H4 (cell line): ENCODE measurements at places on chromosomes 6 and 20. TPM values are rescaled to one million over a fixed set of nuclear protein-coding genes. Genes with fewer than 3 reads are reported as not detected.

The RAB5IF gene
- total RNA-seq = 215 and 237 TPM in 2 replicates

The TNXB gene
- total RNA-seq = 0.06 and 0.29 TPM in 2 replicates

The CFAP61 gene
- 0.62 TPM in 1 of 2 replicates, not detected in the other for total RNA-seq

The POPDC3 gene
- total RNA-seq = 35.9 and 42.4 TPM in 2 replicates

The IMPG1 gene
- 0.14 TPM in 1 of 2 replicates, not detected in the other for total RNA-seq

The ZSCAN23 gene
- total RNA-seq = 0.64 and 2.4 TPM in 2 replicates

The TPBG gene
- total RNA-seq = 15.9 and 20.3 TPM in 2 replicates

The ARMH2 gene
- not detected in 2 replicates for total RNA-seq

The SLC35B2 gene
- 177 and 195 TPM in 2 replicates for total RNA-seq

The MEI4 gene
- total RNA-seq = 0.14 TPM in 1 of 2 replicates, not detected in the other

The GRIK2 gene
- 1.4 and 2.9 TPM in 2 replicates for total RNA-seq

The OR2J1 gene
- total RNA-seq = not detected in 2 replicates

DNA sequence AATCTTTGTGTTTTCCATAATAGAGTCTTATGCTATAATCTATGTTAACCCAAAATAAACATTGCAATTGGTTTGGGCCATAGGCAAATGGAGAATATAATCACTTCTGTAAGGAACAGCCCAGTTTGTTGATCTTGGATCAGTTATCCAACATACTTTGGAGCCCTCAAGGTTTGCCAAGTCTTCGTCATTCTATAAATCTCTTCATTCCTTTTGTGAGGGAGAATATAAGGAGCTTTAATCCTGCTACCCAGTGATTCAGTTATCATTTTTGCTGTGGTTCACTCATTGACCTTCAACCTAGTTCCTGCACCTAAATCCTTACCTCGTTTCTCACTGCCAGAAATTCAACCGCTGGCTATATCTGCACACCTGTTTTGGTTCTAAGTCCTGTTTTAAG lies 500.3 kb upstream of the PTCHD4 start:
- DNase-seq = no peak

DNA sequence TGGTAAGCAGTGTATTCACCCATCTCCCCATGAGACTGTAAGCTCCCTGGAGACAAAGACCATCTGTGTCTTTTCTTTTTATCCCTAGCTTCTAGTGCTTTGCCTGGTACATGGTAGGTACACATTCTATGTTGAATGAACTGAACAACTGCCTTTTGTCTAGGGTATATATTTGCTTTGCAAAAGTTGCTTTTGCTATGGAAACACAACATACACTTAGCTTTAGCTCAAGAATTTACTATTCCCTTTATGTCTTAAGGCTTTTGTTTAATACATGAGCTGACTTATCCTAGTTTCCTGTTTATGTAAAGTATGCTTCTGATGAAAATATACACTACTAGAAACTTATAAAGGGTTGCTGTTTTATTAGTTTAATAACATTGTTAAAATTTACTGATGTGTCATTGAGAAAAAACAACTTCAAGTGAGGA lies 198.2 kb downstream of the PRL start:
- no peak for DNase-seq

DNA sequence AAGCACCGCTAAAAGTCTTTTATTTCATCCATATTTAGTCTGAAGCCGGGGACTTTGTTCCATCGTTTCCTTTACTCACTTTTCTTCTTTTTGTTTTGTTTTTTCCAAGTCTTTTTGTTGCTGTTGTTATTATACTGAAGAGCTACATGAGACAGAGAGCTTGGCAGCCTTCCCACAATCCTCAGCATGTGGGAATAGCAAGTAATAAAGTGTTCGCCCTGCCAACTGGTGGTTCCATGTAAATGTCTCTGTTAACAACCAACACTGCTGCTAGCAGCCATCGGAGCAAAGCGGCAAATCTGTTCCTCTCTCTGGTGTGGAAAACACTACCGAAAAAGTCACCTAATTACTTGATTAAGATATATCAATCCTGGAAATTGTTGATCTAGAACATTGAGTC lies 437.8 kb upstream of the ID4 start:
- peak; percentile 45 for DNase-seq

DNA sequence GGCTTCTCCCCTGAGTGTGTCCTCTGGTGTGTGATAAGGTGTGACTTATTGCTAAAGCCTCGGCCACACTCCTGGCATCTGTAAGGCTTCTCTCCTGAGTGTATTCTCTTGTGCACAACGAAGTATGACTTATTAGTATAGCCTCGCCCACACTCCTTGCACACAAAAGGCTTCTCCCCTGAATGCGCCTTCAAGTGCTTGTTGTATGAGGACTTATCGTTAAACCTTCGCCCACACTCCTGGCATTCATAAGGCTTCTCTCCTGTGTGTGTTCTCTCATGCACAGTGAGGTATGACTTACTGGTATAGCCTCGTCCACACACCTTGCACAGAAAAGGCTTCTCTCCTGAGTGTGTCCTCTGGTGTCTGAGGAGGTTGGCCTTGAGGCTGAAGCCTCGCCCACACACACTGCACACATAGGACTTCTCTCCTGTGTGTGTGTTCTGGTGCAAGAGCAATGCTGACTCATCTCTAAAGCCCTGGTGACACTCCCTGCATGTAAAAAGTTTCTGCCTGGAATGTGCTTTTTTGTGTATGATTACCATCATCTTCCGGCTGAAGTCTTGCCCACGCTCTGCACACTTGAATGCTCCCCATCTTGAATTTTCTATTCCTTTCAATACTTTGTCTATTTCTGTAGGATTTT lies 20.4 kb downstream of the ZNF337 start:
- no peak for DNase-seq

GRCh38 chr6:102902471-102902870 lies 1509.0 kb downstream of the GRIK2 start:
- no peak for DNase-seq

DNA sequence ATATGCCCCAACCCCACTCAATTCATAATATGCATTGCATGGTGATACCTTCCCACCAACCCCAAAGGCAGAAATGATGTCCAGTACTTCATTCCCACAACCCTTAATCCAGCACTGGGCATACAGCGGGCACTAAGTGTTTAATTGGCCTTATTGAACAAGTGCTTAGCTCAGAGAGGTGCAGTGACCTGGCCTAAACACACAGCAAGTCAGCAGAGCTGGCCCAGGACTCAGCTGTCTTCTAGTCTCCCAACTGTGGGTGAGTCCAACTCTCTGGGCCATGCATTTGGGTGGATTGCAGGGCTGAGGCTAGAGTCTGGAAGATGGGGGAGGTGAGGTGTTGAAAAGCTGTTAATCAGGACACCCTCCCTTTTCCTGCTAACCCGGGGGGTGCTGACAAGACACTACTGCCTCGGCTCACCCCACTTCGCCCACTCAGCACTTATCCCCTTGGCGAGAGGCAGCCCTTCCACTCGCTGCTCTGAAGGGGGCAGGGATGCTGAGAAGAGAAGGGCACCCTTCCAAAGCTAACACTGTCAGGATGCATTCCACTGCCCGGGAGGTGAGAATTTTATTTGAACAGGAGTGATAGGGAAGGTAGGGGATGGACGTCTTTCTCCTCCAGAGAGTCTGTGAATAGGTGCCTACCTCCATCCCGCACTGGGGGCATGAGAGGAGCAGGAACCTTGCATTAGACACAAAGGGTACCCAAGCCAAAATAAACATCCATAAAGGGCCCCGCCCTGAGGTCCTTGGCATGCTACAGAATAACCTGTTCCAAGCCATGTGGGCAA lies 14.2 kb downstream of the KCNK5 start:
- no peak for DNase-seq

- DNase-seq = no peak
Observed at GRCh38 chr6:35291491-35291890, 6.1 kb upstream of the DEF6 start.

DNA sequence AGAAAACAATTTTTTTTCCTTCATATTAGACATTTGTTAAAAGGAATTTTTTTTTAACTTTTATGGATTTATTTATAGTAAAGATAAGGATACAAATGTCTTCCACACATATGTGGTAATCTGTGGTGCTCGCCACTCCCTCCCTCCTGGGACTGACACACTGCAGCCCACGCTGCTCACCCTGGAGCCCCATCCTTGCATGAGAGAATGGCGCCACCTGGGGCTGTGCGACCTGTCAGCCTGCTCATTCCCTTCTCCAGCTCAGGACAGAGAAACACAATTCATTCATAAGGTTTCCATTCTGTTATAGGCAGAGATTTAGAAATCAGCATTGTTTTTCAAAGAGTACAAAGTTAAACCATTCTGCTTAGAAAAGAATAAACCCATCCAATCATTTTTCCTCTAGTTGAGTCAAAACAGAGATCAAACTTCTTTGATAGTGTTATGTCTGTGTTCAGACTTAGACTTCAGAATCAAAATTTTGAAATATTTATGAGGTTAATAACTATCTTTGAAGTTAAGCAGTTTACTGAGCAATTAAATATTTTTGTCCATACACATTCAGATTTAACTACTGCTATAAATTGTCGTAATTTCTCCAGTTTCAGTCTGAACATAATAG lies 42.8 kb upstream of the DYNLRB1 start:
- peak; percentile 38 for DNase-seq

GRCh38 chr6:24549674-24550353 lies 55.0 kb downstream of the ALDH5A1 start:
- DNase-seq = no peak

DNA sequence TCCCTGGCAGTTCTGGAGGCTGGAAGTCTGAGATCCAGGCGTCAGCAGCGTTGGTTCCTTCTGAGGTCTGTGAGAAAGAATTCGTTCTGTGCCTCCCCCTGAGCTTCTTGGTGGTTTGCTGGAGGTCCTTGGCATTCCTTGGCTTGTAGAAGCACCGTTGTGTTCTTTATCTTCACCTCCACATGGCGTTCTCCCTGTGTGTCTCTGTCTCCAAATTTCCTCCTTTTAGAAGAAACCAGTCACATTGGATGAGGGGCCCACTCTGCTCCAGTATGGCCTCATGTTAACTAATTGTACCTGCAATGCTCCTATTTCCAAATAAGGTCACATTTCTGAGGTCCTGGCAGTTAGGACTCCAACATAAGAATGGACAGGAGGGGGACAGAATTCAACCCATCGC lies 73.0 kb upstream of the BACH2 start:
- DNase-seq = no peak

GRCh38 chr6:71289039-71289801 lies 609 bp downstream of the OGFRL1 start:
- DNase-seq = no peak

- DNase-seq = no peak
Observed at GRCh38 chr20:44897133-44897532, 11.6 kb downstream of the YWHAB start.

DNA sequence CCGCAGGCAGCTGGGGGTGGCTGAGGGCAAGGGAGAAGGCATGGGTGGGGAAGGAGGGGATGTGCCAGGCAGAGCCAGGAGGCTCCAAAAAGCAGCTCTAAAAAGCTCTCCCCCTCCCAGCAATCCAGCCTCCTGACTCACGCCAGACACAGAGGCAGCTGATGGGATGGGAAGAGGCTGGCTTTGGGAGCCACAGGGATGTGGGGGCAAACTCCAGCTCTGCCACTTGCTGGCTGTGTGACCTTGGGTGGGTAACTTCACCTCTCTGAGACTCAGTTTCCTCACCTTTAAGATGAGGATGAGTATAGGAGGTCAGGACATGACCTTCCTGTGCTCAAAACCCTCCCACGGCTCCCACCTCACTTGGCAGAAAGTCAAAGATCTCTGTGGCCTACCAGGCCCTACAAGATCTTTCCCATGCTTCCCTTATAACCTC lies 148.9 kb downstream of the CEBPB start:
- peak; percentile 57 for DNase-seq

- no peak for DNase-seq
Observed at GRCh38 chr6:43622541-43622940, 6.5 kb downstream of the GTPBP2 start.

DNA sequence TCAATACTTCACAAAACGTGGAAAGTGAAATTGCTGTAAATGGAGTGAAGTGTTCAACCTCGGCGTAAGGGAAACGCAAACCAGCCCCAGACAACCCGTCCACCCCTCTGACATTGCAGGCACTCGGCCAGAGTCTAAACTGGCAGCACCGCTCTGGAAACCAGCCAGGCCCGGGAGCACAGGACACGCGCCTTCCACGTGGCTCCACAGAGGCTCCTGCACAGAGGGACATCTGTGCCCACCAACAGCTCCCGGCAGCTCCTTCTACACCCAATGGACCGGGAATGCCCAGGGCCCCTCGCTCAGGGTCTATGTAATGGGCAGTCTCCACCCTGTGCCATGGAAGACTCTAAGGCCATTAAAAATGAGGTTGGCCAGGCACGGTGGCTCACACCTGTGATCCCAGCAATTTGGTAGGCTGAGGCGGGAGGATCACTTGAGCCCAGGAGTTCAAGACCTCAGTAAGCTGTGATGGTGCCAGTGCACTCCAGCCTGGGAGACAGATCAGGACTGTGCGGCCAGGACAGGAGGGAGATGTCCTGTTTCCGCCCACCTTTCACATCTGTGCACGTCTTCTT lies 3.4 kb upstream of the HELZ2 start:
- DNase-seq = no peak

DNA sequence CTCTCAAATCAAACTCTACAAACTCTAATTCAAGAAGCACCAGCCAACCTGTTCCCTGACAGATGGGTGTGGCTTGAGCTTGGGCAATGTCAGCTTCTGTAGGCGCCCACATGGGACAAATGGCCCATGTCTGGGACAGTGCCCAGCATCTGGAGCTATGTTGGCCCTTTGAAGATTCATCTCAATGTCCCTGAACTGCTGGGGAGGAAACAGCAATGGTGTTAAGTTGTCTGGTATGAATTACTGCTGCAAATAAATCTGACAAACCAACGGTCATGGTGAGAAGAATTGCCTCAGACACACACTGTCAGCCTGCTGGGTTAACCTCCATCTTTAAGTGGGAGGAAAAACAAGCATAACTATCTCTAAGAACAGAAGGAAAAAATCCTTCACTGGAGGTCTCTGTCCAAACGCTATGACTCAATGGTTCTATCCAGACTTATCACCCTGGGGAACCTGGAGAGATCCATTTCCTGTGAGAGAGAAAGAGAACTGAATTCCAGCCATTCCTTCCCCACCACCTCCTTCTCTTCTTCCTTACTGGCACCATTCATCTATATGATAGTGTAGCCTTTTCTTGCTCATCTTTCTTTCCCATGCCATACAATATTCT lies 274.9 kb downstream of the CDH26 start:
- no peak for DNase-seq
